ENCODE measurements at places on chromosomes 3 and 15. TPM values are rescaled to one million over a fixed set of nuclear protein-coding genes. Genes with fewer than 3 reads are reported as not detected.

DNA sequence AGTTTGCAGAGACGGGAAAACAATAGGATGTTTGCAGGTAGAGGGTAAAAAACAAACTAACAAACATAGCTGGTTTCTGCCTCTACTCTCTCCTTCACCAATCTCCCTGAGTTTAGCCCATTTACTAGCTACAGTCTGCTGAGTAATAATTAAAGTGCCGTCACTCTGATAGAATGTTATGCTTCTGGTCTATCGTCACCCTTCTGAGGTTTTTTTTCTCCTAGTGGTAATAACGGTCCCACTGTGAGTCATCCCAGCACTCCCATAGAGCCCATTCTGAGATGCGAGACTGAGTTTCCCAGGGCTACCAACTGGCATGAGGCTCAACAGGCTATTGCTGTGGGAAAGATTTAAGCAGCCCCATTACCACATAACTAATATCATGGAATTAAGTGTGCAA, 56.4 kb downstream of the PLAAT1 start:
- no peak for DNase-seq

- DNase-seq = no peak
Measured at GRCh38 chr3:127406309-127407025, 118.6 kb upstream of the PRR20G start.

- peak; percentile 45 for DNase-seq
Measured at GRCh38 chr3:184417619-184418327, 37.9 kb downstream of the CHRD start.

GRCh38 chr3:112348943-112349342, 16.0 kb downstream of the CD200 start:
- DNase-seq = no peak

- no peak for DNase-seq
Measured at GRCh38 chr3:115760716-115761115, 137.4 kb downstream of the GAP43 start.

DNA sequence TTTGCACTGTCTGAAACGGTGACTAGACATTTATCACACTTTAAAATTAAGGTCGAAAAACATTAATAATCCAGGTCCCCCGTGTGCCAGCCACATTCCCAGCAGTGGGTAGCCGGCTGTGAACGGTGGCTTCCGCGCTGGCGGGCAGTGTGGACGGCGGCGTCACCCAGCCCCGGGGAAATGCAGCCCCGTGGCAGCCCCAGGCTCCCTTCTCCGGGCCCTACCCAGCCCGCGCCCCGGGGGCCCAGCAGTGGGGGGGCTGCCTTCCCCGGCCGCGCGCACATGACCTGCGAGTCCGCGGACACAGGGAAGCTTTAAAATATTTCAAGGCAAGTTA, 25.3 kb downstream of the GABRA5 start:
- no peak for DNase-seq

DNA sequence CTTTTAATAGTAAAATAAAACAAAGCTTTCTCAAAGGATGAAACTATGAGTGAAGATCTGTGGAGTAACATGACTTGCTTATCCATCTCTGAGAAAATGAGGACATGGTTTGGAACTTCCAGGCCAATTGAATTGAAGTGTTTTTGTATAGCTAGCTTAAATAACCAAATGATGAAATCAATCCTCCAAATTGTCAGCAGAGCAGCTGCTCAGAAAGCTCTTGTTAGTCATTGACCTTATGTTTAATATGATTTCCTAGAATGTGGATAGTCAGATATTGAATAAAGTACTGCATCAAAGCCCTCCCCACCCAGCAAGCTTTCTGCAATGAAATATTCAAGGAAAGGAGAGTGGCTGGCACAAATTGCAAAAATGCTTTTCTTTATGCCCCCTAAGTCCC, 437.2 kb downstream of the MFSD1 start:
- DNase-seq = no peak

ZNF280D gene
- 76.5 TPM for polyA plus RNA-seq

PLCH1 gene
- polyA plus RNA-seq = 17.5 TPM

PIERCE2 gene
- polyA plus RNA-seq = 3.3 TPM

GOLGA8A gene
- polyA plus RNA-seq = 195 TPM

GPR15 gene
- polyA plus RNA-seq = not detected

Data from right lung (tissue), 10 donors.